ENCODE measurements at places on chromosomes 13 and 19. TPM values are rescaled to one million over a fixed set of nuclear protein-coding genes. Genes with fewer than 3 reads are reported as not detected.

- DNase-seq = no peak
These were observed 618.4 kb upstream of the SLITRK5 start for GRCh38 chr13:87052731-87053130.

The ZNF709 gene
- 3.7 TPM for total RNA-seq

The FCER2 gene
- not detected for total RNA-seq

DNA sequence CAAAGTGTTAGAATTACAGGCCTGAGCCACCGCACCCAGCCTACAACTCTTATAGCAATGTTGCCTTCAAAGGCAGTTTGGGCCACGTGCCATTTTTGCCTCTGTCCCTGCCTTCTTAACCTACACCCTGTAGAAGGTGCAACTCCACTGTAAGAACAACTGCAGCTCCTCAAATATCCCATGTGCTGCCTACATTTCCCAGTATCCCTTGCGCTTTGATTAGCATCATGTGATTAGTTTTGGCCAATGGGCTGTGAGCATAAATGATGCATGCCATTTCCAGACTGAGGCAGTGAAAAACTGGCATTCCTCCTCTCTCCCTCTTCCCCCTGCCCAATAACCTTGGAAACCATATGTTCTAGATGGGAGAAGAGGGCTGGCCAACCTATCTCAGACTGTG is 75.2 kb upstream of the MRI1 start:
- no peak for DNase-seq

DNA sequence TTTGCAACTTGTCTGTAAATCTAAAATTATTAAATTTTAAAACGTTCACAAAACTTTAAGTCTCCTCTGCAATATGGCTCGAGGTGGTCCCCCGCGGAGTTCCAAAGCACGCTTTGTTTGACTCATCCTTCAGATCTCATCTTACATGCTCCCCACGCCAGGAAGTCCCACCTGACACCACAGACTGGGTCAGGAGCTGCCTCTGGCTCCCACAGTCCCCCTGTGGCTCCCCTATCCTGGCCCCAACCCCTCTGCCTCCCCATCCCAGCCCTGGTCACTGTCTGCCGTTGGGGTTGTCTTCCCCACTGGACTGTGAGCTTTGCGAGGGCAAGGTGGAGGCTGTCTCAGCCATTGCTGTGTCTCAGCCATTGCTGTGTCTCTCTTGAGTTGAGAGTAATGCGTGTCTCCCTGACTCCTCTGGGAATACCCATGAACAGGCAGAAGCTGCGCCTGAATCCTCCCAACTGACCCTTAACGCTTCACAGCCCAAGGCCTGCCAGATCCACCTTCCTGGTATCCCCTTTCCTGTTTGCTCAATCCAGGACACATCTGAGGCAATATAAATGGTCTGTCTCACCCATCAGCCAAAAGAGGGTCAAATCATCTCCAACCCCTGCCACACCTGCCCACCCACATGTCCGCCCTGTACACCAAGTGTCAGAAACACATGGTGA is 15.9 kb downstream of the DYRK1B start:
- no peak for DNase-seq

- DNase-seq = no peak
These were observed 79.4 kb upstream of the ZNF507 start for GRCh38 chr19:32265995-32266394.

The KLF1 gene
- total RNA-seq = not detected

DNA sequence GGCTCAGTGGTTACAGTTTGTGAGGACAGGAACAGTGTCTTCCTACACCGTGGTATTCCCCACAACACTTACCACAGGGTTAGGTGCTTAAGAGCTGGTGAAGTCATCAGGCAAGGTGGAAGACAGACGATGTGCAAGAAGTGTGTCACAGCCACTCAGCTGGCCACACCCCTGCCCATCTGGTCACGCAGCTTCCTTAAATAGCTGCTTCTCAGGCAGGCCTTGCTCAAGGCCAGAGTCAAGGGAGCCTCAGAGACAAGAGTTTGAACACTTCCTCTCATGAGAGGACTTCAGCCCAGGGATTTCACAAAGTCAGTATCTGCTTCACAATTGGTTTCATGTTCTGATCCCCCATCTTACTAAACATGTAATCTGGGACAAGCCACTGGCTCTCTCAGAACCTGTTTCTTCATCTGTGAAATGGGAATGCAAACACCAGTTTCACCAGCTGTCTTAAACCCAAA is 80.3 kb upstream of the FRY start:
- DNase-seq = no peak

DNA sequence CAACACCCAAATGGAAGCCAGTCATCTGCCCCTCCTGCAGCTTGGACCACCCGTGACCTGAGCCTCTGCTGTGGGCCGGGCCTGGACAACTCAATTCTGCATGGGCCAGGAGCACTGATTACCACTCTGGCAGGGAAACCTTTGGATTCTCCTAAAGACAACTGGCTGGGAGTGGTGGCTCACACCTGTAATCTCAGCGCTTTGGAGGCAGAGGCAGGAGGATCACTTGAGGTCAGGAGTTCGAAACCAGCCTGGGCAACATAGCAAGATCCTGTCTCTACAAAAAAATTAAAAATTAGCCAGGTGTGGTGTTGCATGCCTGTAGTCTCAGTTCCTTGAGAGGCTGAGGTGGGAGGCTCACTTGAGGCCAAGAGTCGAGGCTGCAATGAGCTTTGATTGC is 6.5 kb downstream of the EPS15L1 start:
- DNase-seq = no peak

GRCh38 chr13:104389691-104390090 is 1323.5 kb upstream of the SLC10A2 start:
- DNase-seq = no peak

DNA sequence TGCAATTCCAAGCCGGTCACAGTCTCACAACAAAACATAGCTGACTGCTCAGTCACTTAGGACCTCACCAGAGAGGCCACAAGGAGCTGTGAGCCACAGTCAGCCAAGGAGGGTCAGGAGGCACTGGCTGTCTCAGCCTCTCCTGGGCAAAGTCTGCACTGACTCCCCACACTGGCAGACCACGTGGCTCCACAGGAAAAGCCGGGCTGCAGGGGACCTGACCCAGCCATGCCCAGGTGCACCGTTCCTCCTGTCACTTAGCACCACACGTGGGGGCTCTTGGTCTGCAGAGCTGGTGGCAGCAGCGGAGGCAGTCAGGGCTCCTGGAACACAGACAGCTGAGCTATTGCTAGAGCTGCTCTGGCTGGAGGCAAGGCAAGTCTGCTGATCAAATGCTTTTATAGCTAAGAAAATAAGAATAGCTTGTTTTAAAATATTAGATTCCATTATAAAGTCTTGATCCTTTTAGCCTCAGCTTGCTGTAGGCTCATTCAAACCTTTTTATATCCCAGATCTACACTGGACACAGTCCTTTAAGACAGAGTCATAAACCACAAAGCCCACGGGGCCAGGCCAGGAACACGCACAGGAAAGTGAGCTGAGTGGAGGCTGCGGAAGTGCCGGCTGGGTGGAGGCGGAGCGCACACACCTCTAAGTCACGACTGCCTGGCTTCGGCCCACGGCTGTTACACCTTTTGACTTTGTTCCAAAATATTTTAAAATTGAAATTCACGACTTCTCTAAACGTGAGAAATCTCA is 744.1 kb downstream of the UQCRFS1 start:
- DNase-seq = no peak

DNA sequence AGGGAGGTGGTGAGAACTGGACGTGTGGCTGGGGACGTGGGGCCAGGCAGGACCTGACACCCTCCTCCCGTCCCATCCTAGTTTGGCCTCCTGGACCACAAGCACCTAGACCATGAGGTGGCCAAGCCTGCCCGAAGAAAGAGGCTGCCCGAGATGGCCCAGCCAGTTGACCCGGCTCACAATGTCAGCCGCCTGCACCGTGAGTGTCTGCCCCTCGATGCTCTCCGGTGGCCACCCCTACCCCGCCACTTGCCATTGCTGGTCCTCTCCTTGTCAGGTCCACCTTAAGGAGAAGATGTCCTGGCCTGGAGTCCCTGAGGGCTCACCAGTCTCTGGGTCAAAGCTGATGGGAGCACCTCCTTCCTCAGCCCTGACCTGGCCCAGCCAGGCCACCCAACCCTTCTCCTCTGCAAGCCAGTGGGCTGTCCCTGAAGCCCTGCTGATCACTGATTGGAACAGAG is 2.2 kb downstream of the ANGPTL4 start:
- no peak for DNase-seq

The TEX29 gene
- total RNA-seq = 2.9 TPM

DNA sequence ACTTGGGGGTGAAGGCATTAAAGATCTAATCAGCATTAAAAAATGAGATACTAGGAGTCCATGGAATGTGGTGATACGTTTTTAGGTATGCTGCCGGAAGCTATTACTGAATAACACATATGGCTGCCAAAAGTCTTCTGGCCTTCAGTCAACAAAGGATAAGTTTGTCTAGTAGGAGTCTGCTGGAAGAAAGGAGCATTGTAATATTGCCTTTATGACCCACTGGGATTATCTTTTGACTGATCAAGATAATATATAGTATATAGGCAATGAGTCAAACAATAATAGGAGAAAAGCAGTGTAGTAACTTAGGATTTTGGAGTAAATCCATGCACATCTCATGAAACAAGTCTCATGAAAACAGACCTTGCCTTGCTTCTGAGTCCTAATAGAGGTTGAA is 295.4 kb downstream of the SLITRK6 start:
- no peak for DNase-seq

- DNase-seq = no peak
These were observed 818.4 kb downstream of the DIAPH3 start for GRCh38 chr13:59345311-59345710.

The KRTDAP gene
- total RNA-seq = 687 TPM

The NLRP9 gene
- not detected for total RNA-seq

- DNase-seq = no peak
These were observed 4.1 kb downstream of the HMG20B start for GRCh38 chr19:3576696-3577443.

The CCDC122 gene
- total RNA-seq = 4.9 TPM

GRCh38 chr13:99355267-99356011 is 48.2 kb upstream of the GPR183 start:
- DNase-seq = no peak

GRCh38 chr13:30698488-30699005 is 36.8 kb upstream of the ALOX5AP start:
- DNase-seq = no peak

DNA sequence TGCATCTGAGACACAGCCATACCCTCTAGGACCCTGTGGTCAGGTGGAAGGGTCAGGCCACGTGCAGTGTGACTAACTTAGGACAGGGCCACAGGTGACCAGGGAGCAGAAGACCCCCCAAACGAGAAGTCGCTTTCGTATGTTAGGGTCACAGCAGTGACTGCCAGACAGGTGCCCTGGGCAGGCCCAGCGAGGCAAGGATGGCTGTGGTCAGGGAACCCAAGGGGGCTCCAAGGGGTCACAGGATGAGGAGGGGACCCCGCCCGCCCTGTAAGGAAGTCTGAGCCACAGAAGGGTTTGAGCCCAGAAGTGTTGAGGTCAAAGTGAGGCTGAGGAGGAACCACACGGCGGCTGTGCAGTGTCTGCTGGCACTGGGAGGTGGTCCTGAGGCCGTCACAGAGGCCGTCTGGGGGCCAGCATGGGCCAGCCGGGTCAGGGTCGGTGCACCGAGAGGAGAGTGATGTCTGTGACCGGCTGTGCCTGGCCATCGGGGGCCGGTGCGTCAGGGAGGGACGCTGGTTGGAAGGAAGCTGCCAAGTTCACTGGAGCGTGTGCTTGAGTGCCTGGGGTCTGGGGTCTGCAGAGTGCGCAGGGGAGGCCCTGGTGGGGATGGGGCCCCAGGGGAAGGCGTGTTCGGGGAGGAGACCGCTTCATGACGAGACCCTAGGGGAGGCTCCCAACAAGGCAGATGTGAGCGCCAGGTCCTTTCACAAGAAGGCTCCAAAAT is 24.8 kb upstream of the TMEM255B start:
- DNase-seq = no peak

DNA sequence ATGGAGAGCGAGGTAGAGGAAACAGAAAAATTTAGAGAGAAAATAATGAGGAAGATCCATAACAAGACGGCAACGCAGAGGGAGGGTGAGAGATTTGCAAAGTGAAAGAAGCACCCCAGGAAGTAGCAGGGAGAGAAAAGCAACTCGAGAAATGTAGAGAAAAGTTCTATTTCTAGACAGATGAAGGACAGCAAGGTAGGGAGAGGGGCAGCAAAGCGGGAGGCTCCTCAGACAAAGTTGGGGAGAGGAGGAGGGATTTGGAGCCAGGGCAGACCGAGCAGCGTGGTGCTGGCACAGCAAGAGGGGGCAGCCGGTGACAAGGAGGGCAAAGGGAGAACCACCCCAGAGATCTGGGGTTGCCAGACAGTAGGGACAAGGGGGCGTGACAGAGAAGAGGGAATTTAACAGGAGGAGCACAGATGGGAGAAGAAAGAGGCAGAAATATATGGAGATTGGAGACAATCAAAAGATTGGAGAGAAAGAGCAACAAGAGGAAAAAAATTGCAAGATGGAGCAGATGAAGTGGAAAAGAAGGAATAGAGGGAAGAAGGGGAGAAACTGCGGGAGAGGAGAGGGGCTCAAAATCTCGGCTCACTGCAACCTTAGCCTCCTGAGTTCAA is 989 bp downstream of the ZNF766 start:
- DNase-seq = no peak

GRCh38 chr13:95858286-95859075 is 181.5 kb downstream of the DNAJC3 start:
- DNase-seq = no peak

The COL4A2 gene
- 180 TPM for total RNA-seq

GRCh38 chr13:108322206-108322824 is 52.8 kb downstream of the TNFSF13B start:
- no peak for DNase-seq

The GPR12 gene
- total RNA-seq = not detected

DNA sequence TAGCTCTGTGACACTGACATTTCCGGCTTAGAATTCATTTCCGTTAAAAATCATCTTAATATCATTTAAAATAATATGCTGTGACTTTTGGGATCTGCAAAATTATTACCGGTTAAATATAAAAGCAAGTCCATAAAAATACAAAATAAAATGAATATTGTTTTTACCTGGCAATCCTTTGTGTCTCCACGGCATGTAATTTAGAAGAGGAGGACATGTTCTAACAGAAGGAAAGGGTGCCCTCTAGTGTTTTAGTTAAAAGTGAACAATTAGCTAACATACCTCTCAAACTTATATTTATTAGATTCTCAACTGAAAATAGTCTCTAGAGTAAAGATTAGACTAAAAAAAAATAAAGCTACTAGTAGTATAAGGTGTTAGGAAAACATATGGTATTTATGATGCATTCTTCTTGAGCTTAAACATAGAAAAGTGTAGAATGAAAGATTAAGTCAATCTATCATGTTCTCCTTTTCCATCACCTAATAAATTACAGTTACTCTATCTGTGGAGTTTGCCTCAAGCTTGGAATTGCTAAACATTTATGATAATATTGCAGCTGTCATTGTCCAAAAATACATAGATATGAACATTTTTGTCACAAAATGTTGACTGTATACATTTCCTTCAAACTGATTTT is 676.7 kb upstream of the SPRY2 start:
- no peak for DNase-seq

DNA sequence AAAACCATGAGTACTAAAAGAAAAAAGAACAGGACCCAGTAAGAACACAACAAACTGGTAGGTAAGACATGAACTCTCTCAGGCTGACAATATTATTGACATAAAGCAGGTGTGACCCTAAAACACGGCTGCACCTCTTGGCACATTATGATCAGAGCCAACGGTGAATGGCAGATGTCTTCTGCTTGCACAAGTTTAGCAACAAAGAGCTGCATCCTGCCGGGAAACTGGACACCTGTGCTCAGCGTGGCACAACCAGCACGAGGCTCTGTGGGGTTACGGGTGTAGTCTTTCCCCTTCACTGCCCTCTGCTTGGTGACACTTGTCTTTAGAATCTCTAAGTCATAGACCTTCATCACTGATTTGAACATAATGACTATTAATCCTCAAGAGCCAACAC is 97.9 kb downstream of the DOCK9 start:
- no peak for DNase-seq

The USP12 gene
- total RNA-seq = 20.9 TPM

Measured in vagina (tissue), 2 donors.